ENCODE measurements at places on chromosomes 4 and X. TPM values are rescaled to one million over a fixed set of nuclear protein-coding genes. Genes with fewer than 3 reads are reported as not detected.

The CXCL9 gene
- 0.11 TPM for total RNA-seq

The GUCY1A1 gene
- total RNA-seq = 2.4 TPM

The BMP3 gene
- total RNA-seq = not detected

The NALF2 gene
- total RNA-seq = 0.19 TPM

The COL4A6 gene
- total RNA-seq = 3.0 TPM

The SERPINA7 gene
- total RNA-seq = not detected

The HSD17B10 gene
- total RNA-seq = 122 TPM

DNA sequence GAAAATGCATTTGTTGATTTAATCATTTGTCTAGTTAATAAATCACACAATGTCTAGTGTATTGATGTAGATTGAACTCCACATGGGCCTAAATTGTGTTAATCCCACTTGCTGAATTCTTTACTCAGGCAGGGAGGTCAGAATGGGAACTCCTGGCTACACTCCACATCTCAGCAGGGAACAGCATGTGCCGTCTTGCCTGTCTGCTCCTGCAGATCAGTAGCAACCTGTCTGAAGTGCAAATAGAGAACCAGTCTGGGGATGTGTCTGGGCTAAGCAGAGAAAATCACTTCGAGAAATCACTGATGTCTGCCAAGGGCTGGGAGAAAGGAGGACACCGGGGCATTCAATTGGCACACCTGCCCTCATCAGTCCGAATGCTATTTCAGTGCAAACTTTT, 16.5 kb upstream of the MXRA5 start:
- H3K36me3 ChIP-seq = no peaks in the 10 kb centered on the region
- H3K4me3 ChIP-seq = no peak overlapping the region
- H3K27ac ChIP-seq = no peak overlapping the region

DNA sequence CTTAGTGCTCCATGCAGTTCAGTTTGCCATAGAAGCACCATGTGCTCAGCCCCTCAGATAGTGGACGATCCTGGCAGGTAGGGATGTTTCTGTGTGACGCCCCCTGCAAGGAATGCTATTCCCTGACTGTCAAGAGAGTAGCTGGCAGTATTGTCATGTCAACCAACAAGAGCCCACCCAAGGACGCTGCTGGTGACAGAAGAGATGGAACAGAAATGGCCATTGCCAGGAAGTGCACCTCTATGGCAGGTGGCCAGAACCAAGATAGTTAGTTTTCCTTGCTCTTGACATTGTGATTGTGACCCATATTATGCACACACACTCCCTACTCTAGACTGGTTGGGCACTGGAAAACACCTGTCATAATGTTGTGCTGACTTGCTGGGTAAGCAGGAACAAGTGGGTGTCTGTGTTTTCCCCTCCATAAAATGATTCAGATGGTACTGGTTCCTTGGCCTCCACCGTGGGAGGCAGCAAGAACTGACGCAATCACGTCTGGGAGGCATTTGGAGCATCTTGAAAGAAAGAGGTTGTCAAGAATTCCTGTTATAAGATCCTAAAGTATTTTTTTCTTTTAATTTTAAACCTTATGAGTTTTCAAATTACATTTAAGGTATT, 507.9 kb downstream of the MID1IP1 start:
- H3K27ac ChIP-seq = no peak overlapping the region
- H3K27me3 ChIP-seq = no peaks in the 10 kb centered on the region
- DNase-seq = no peak
- H3K4me3 ChIP-seq = no peak overlapping the region

DNA sequence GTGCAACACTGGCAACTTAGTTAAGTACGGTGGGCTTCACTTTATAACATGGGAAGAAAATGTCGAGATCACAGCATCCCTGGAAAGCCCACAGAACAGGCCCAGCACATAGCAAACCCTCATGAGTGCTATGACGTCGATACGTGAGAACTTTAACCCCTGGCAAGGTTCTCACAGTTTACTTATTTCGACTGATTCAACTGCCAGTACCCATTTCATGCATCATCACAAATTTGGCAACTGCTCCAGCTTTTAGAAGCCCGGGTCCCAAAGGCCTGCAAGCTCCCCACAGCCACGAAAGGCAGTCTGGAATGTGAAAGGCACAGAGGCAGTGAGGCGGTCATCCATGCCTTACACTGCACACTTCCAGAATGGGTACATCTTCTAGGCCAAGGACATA, 41.2 kb downstream of the RELL1 start:
- peaks cover 4% of the 10 kb centered on the region for H3K36me3 ChIP-seq
- peaks cover 35% of the 10 kb centered on the region for H3K4me1 ChIP-seq
- H3K4me3 ChIP-seq = no peak overlapping the region
- DNase-seq = no peak

GRCh38 chr4:15778289-15779241, at the start of gene CD38:
Gene CD38 (plus strand): TSS chr4:15778328. CDS start chr4:15778415, 87 bp downstream.
- H3K4me3 ChIP-seq = peak within 1 kb of the TSS; percentile 43
- H3K36me3 ChIP-seq = no peaks in the 10 kb centered on the region
- no peaks in the 10 kb centered on the region for H3K27me3 ChIP-seq
- H3K4me1 ChIP-seq = peaks cover 8% of the 10 kb centered on the region
- peak within 1 kb of the TSS; percentile 37 for H3K27ac ChIP-seq

DNA sequence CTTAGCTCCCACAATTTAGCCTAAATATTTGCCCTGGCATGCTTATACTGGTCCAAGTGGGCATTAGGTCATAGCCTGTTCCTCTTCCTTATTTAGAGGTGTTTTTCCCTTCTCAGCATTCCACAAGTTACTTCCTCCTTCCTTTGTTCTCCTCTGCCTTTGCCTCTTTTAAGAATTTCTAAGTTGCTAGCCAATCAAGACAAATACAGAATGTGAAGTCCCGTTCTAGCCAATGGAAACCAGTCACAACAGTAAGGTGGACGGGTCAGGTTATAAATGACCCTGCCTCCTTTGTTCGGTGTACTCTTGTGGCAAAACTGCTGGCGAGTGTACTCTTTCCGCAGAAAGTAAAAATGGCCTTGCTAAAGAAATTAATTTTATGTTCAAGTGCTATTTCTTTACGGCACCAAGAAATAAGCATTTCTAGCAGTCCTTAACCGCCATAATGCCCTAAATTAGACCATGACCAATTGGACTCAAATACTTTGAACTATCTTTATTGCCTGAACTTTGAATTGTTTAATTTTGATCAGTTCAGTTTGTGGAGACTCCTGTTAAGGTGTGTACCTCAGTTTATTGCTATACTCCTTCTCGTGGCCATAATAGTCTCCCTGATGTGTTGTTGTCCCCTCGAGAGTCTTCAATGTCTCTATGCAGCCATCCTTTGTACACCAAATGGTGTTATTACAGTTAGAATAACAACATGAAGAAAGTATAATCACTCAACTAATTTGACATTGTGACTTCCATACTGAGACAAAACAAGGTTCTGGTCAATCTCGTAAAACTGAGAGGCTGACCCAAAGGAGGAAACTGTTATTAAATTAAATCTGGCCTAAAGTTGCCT, 1.6 kb upstream of the HADH start:
- H3K4me3 ChIP-seq = no peak overlapping the region
- peaks cover 55% of the 10 kb centered on the region for H3K4me1 ChIP-seq
- H3K36me3 ChIP-seq = no peaks in the 10 kb centered on the region

- no peak for DNase-seq
- no peaks in the 10 kb centered on the region for H3K27me3 ChIP-seq
- no peak overlapping the region for H3K27ac ChIP-seq
- H3K36me3 ChIP-seq = no peaks in the 10 kb centered on the region
- no peaks in the 10 kb centered on the region for H3K4me1 ChIP-seq
Measured at GRCh38 chr4:37392521-37393255, 148.1 kb downstream of the NWD2 start.

GRCh38 chr4:148159793-148160192, 282.4 kb downstream of the NR3C2 start:
- DNase-seq = no peak
- no peak overlapping the region for H3K27ac ChIP-seq
- H3K4me3 ChIP-seq = no peak overlapping the region
- H3K27me3 ChIP-seq = no peaks in the 10 kb centered on the region
- peaks cover 26% of the 10 kb centered on the region for H3K4me1 ChIP-seq

GRCh38 chr4:168549143-168549542, 52.3 kb downstream of the PALLD start:
- H3K27ac ChIP-seq = no peak overlapping the region
- H3K36me3 ChIP-seq = no peaks in the 10 kb centered on the region
- no peak overlapping the region for H3K4me3 ChIP-seq
- DNase-seq = no peak
- no peaks in the 10 kb centered on the region for H3K4me1 ChIP-seq
- no peaks in the 10 kb centered on the region for H3K27me3 ChIP-seq

DNA sequence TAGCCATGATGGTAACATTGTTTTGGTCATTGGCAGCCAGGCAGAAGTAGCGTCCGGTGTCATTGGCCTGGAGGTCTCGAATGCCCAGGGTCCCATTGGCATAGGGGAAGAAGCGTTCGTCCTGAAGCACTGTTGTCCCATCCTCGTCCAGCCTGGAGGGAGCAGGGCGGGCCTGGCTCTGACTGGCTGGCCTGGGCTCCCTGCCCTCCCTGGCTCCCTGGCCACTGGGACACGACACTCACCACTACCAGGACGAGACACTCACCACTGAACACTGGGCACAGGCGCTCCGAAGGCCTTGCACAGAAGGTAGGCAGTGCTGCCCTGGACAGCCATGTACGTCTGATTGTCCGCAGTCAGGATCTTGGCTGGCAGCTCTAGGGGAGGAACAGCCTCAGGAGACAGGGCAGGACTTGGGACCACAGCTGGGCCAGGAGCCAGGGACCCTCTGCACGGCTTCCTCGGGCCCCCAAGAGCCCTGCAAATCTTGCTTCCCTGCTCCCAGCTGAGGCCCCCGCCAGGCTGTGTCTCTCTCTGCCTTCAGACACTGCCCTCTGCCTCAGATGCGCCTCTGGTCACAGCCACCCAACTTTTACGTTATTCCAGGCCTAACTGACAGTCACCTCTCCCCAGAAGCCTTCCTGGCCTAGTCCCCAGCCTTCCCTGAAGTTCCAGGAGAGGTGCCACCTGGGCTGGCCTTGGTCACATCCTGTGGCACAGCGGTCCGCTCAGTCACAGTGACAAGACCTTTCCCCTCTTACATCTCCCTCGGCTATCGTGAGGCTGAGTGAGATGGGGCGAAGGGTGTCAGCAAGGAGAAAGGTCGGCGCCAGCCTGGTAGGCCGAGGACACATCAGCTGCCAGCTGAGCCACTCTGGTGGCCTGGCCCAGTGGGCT, 17.1 kb downstream of the L1CAM start:
- H3K4me3 ChIP-seq = no peak overlapping the region
- no peak for DNase-seq
- H3K27me3 ChIP-seq = peaks cover 4% of the 10 kb centered on the region
- no peak overlapping the region for H3K27ac ChIP-seq
- H3K36me3 ChIP-seq = no peaks in the 10 kb centered on the region
- no peaks in the 10 kb centered on the region for H3K4me1 ChIP-seq

DNA sequence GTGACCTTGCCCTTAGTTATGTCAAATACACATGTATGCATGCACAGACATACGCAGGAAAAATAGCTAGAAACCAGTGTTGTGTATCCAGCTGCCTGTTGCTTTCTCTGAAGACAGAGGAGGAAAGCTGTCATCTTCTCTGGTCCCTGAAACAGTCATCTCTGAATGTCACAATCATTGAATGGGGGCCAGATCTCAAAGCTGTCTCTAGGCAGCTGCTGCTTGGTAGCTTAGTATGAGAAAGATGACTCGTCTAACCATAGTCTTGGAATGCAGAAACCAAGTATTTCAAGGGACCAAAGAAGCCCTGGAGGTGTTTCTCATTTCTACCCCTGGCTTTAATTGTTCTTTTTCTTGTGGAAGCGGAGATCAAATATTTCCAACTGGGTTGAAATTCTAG, 4.0 kb downstream of the GRIA3 start:
- H3K36me3 ChIP-seq = no peaks in the 10 kb centered on the region
- no peak overlapping the region for H3K27ac ChIP-seq
- no peak for DNase-seq
- peaks cover 9% of the 10 kb centered on the region for H3K27me3 ChIP-seq

DNA sequence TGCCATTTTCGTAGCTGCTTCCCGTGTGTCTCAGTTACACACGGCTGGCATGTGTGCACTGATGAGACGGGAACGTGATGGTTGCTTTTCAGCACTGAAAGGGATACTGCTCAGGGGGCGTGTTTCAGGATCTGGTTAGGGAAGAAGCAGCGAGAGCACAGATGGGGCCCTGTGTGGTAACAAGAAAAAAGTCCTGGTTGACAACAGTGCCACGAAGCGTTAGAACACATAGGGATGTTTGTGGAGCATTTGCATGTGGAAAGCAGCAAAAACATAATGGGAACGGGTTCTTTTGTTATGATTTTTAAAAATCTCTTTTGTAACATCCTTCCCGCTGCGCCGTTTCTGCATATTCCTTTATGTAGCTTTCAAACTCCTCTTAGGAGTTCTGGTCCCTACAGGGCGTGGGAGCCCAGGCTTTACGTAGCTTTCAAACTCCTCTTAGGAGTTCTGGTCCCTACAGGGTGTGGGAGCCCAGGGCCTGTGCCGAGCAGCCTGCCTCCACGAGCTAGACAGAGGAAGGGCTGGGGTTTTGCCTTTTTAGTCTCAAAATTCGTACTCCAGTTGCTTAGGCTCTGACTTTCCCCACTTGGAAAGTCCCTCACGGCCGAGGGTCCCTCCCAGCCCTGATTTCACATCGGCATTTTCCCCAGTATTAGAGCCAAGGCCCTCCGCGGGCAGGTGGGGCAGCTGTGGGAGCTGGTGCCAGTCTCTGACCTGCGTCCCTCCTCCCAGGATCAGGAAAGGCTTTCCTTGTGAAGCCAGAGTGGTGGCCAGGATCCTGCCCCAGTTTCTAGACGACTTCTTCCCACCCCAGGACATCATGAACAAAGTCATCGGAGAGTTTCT, 11.0 kb upstream of the MSANTD1 start:
- no peaks in the 10 kb centered on the region for H3K27me3 ChIP-seq
- H3K4me3 ChIP-seq = no peak overlapping the region
- no peak overlapping the region for H3K27ac ChIP-seq

GRCh38 chrX:116318672-116319071, 117.7 kb upstream of the SLC6A14 start:
- H3K4me1 ChIP-seq = no peaks in the 10 kb centered on the region
- no peak overlapping the region for H3K27ac ChIP-seq
- no peaks in the 10 kb centered on the region for H3K36me3 ChIP-seq
- no peak overlapping the region for H3K4me3 ChIP-seq

- no peaks in the 10 kb centered on the region for H3K4me1 ChIP-seq
- H3K27me3 ChIP-seq = no peaks in the 10 kb centered on the region
- DNase-seq = no peak
- H3K4me3 ChIP-seq = no peak overlapping the region
- H3K27ac ChIP-seq = no peak overlapping the region
- H3K36me3 ChIP-seq = no peaks in the 10 kb centered on the region
Measured at GRCh38 chr4:33429971-33430370, 2709.8 kb downstream of the PCDH7 start.

- H3K27me3 ChIP-seq = no peaks in the 10 kb centered on the region
- no peak overlapping the region for H3K27ac ChIP-seq
- DNase-seq = no peak
- no peak overlapping the region for H3K4me3 ChIP-seq
Measured at GRCh38 chr4:146105464-146105863, 70.1 kb upstream of the LSM6 start.

GRCh38 chr4:88489100-88489761, 32.3 kb downstream of the HERC5 start:
- no peak overlapping the region for H3K27ac ChIP-seq
- H3K4me3 ChIP-seq = no peak overlapping the region
- DNase-seq = no peak

GRCh38 chrX:108664701-108665100, 71.7 kb downstream of the IRS4 start:
- H3K36me3 ChIP-seq = no peaks in the 10 kb centered on the region
- H3K27me3 ChIP-seq = no peaks in the 10 kb centered on the region
- no peak overlapping the region for H3K27ac ChIP-seq
- no peaks in the 10 kb centered on the region for H3K4me1 ChIP-seq

GRCh38 chr4:84965553-84966381, 723 bp downstream of the WDFY3 start:
- H3K27me3 ChIP-seq = no peaks in the 10 kb centered on the region
- DNase-seq = no peak
- H3K36me3 ChIP-seq = no peaks in the 10 kb centered on the region
